ENCODE measurements at places on chromosomes 1 and 21.

GRCh38 chr1:248906753-248907661 lies 972 bp downstream of the PGBD2 start:
- no peak for DNase-seq

DNA sequence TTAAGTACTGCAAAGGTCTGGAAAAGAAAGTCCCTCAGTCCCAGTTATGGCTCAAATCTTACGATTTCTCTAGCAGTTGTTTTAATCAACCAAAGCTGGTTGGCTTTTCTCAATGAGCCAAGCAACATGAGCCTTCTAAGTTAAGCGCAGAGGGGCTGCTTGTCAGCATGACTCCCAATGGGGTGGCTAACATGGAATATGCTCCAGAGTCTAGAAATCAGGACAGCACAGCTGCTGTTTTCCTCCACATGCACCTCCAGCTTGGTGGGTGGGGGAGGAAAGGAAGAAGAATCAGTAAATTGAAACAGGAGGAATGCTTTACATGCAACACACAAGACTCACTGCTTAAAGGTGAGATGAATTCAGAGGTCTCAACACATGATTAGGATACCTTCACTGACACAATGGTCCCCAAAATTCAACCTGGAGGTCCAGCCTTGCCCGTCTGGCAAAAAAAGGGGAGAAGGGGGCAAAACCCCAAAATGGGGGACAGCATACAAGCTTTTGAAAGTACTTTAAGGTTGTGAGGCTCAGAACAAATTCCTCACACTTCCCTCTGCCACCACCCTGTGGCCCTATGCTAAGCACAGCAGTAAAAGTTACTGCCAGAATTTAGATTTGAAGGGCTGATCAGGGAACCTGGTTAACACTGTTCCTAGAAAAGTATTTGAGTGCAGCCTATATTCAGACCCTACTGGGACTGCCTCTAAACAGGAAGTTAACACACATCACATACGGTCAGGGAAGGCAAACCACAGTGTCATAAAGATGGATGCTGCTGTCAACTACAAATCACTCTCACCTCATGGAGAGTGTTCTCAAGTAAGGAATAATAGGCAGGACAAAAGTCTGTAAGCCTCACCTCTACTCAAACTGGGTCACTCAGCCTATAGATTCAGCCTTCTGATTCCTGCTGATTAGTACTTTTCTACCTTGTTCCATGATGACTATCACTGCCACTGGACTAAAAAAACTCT lies 2.6 kb downstream of the GATAD2B start:
- DNase-seq, result no peak

DNA sequence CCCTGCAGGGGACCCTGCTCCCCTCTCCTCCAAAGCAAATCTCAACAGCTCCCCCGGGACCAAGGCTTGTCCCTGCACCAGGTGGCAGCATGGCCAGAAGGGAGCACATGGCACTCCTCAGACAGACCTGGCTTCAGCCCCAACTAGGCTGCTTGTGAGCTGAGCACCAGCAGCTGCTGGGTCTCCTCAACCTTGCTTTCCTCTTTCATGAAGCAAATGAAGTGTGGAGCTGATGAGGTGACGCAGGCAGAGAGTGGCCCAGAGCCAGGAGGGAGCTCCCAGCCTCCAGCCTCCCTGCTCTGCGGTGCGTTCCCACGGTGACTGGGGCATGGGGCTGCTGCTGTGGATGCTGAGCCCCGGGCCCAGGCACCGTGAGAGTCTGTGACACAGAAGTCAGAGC lies 34.0 kb downstream of the MEGF6 start:
- no peak for DNase-seq

DNA sequence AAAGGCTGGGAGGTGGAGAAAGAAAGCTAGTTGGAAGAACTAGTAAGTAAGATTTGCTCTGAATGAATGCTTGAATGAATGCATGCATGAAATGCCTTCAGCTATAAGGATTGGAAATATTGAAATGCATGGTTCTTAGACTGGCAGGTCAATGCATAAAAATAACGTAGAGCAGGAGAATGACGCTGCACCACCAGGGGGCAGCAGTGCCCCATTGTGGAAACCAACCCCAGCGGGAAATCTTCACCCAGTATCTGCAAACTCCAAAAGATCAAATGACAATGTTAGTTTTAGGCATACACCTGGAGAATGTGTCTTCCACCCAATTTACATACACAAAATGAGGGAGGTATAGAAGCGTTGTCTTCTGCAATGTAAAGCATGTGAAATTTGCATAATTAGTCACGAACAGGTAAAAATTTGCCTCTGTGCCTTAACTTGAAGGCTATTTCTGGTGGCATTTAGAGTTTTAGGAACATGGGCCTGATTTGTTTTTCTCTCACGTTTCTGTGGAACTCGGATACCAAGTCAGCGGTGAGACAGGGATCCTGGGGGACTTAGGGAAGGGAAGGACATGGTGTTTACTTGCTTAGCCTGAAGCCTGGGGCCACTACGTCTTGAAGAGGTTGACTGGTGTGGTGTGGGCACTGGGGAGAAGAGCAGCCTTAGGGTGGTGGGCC lies 78.6 kb downstream of the HHAT start:
- peak; percentile 32 for DNase-seq

DNA sequence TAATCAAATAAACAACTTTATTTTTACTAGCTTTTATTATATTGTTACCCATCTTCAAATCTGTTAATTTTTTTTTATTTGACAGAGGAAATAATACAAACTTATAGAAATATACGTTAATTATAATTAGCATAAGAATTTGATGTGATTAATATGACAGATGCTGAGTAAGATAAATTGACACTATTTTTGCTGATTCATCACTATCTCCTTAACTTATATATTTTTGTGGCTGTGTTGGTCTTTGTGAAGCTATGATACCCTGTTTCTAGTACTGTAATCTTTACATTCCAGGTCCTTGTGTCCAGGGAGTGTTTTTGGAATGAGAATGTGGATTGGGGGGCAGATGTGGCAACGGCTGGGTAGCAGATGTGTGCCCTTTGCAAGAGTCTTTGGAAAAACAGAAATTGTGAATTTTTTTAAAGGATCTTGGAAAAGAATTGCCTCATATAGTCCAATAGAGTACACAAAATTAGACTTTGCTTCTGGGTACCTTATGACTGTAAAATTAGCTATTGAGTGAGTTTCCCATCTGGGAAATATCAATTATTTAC lies 102.6 kb downstream of the KCNK2 start:
- DNase-seq, result no peak

DNA sequence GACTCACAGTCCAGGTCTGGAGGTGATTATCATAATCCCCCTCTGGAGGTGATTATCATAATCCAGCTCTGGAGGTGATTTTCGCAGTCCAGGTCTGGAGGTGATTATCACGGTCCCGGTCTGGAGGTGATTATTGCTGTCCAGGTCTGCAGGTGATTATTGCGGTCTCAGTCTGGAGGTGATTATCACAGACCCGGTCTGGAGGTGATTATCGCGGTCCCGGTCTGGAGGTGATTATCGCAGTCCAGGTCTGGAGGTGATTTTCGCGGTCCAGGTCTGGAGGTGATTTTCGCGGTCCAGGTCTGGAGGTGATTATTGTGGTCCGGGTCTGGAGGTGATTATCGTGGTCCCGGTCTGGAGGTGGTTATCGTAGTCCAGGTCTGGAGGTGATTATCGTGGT lies 76.6 kb downstream of the SDCCAG8 start:
- DNase-seq, result no peak

DNA sequence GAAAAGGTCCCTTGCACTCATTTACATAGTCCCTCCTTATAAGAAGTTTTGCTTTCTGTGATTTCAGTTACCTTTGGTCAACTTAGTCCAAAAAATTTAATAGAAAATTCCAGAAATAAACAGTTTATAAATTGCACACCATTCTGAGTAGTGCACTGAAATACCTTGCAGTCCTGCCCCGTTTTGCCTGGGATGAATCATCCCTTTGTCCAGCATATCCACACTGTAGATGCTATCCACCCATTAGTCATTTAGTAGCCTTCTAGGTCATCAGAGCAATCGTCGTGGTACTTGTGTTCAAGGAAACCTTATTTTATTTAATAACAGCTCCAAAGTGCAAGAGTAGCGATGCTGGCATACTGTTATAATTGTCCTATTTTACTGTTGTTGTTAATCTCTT lies 38.0 kb downstream of the SPRTN start:
- DNase-seq, result no peak

DNA sequence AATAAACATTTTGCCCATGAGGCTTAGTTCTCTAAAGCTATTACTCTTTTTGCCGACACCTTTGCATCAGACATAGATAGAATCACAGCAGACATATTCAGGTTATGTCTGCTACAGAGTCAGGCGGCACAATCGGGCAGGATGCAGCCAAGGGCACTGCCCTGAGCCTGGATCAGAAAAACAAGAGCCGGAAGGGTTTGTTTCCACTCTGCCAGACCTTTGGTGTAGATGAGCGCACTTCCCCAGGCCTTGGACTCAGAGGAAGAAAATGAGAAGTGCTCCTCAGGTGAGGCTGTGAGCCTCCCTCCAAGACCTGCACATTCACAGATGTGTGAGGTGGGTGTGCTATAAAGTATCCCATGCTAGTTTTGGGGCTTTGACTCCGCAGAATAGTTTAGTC lies 43.7 kb downstream of the GNG12 start:
- no peak for DNase-seq

DNA sequence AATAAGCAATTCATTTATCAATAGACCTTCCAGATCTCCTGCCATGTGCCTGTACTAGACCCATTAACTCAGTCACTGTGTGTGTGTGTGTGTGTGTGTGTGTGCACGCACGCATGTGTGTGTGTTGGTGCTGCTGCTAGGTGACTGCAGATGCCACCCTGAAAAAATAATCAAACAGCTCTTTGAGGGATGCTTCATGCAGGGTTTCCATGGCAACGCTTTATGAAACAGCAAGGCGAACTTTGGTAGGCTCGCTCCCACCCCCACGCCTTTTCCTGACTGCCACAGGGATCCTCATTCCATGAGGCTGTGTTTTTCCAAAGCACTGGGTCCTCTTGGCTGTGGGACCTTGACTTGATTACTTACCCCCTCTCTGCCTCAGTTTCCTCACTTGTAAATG lies 94.0 kb downstream of the HMGB4 start:
- DNase-seq, result no peak

GRCh38 chr1:42541104-42541503 lies 78.0 kb downstream of the CCDC30 start:
- no peak for DNase-seq

DNA sequence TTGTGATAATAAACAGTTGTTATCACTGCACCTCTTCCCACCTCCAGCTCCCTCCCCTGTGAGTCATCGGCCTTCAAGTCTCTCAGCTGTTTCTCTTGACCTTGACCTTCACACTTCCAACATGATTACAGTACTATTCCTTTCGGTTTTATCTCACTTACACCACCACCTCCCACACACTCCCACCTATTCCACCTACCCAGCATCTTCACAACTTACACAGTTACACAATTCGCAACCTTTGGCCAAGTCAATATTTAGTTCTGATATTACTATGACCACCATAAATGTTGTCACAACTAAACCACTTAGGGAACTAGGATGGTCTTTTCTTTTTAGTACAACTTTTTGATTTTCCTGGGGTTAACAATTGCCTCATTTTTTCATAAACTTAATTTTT lies 60.2 kb downstream of the RIPK4 start:
- no peak for DNase-seq

- no peak for DNase-seq
Observed at GRCh38 chr1:71964188-71964587, 318.2 kb downstream of the NEGR1 start.

DNA sequence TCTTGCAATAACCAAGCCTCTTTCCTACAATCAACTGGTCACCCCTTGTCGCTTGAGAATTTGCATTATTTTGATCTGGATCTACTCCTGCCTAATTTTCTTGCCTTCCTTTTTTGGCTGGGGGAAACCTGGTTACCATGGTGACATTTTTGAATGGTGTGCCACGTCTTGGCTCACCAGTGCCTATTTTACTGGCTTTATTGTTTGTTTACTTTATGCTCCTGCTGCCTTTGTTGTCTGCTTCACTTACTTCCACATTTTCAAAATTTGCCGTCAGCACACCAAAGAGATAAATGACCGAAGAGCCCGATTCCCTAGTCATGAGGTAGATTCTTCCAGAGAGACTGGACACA lies 743 bp downstream of the GPR52 start:
- DNase-seq, result no peak

DNA sequence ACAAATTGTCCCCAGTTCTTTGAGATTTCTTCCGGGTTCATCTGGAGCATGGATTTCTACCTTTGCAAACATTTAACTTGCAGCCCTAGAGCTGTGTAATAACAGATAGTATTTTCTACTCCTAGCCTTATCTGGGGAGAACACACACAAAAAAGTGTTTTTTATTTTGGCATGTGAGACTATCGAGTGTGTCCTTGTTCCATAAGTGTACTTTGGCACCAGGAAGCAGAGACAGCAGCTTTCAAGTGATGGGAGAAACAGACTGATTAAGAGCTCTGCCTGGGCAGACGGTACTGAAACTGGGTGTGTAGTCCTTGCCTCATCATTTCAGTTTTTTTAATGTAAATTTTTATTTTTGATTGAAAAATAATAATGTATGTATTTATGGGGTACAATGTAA lies 297.4 kb downstream of the ST6GALNAC3 start:
- no peak for DNase-seq

DNA sequence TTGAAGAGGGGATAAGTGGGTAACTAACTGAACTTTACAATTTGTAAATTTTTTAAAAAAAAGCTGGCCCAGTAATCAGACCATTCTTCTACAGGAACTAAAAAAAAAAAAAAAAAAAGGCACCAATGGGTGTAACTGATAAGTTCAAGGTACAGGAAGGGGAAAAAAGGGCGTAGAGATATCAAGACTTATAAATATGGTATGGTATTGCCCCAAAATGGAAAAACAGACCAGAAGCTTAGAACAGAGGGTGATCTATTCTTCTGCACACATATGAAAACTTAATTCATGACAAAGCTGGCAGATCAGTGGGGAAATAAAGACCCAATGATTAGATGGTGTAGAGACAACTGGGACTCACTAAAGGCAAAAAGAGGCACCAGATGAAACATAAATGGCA lies 58.9 kb downstream of the LHX4 start:
- no peak for DNase-seq

DNA sequence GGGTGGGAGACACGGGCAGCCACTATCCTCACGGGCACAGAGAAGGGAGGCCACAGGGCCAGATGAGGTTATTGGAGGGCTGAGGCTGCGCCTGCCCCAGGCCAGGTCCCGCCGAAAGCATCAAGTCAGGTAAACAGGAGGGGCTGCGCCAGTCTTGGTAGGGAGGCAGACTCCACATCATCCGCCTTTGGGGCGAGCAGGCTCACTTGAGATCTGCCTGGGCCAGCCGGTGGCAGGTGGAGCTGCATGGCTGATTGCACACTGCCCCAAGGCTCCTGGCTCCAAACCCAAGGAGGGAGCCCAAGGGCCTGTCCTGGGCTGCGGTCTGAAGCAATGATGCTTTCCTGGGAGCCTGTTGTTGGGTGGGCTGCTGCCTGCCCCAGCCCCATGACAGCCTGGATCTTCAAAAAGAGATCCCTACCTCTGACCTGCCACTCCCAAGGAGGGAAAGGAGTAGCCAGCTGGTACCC lies 4.6 kb downstream of the SMIM1 start:
- DNase-seq, result no peak

All from NCI-H1930 (cell line).